ENCODE measurements at places on chromosomes 2 and 18. TPM values are rescaled to one million over a fixed set of nuclear protein-coding genes. Genes with fewer than 3 reads are reported as not detected.

The KCNG3 gene
- total RNA-seq = not detected

The RFX8 gene
- total RNA-seq = 3.1 TPM

The EN1 gene
- not detected for total RNA-seq

The PROM2 gene
- total RNA-seq = 0.72 TPM

The ITGB1BP1 gene
- 39.7 TPM for total RNA-seq

The M1AP gene
- not detected for total RNA-seq

The MYL1 gene
- not detected for total RNA-seq

The HAAO gene
- 0.14 TPM for total RNA-seq

The SCG2 gene
- 5.3 TPM for total RNA-seq

The FAM237A gene
- not detected for total RNA-seq

The ACSL3 gene
- 196 TPM for total RNA-seq

The ZNF396 gene
- 1.8 TPM for total RNA-seq

The INO80D gene
- 12.9 TPM for total RNA-seq

The CSRNP3 gene
- total RNA-seq = under 0.01 TPM

The ARHGAP28 gene
- total RNA-seq = 0.44 TPM

The MREG gene
- total RNA-seq = 3.0 TPM

The SERPINB2 gene
- 211 TPM for total RNA-seq

The GATA6 gene
- total RNA-seq = 7.7 TPM

The ELOA2 gene
- total RNA-seq = not detected

The CD8B2 gene
- total RNA-seq = not detected

The KIF5C gene
- 0.14 TPM for total RNA-seq

The CFAP221 gene
- total RNA-seq = not detected

The KCNK3 gene
- total RNA-seq = 0.29 TPM

The UPP2 gene
- total RNA-seq = not detected

The TMEM37 gene
- total RNA-seq = 0.29 TPM

The LYG2 gene
- not detected for total RNA-seq

The SLC9A4 gene
- not detected for total RNA-seq

The NOTO gene
- total RNA-seq = not detected

The ZDBF2 gene
- 36.1 TPM for total RNA-seq

The WNT6 gene
- not detected for total RNA-seq

The CCDC141 gene
- not detected for total RNA-seq

All from placental pericyte (primary cell).